T-helper 2 cell (primary cell): ENCODE measurements at places on chromosomes 3 and 15.

DNA sequence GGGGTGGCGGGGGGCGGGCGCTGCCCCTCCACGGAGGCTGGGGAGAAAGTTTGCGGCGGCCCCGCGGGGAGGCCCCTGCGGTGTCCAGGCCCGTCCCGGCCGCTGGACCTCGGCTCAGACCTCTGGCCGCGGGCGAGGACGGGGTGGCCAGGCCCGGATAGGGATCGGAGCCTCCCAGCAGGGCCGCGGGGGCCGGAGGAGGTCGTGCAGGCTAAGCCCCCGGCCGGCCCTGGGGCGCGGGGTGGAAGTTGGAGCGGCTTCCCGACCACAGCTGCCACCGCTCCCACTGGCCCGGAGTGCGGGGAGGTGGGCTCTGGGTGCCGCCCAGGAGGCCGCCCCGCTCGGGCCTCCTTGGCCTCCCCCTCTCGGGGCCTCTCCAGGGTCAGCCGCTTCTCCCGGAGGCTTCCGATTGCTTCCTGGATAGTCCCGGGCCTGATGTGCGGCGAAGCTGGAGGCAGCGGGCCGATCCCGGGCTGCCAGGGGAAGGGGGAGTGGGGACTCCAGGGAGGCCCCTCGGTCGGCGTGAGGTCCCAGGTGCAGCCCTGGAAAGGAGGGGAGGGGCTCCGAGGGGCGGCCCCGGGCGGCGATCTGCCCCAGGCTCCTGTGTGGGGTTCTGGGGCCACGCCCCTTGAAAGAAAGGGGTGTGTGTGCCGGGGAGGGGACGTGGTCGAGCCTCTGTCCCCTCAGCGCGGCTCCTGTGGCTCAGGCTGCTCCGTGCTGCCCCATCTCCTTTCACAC, 907 bp downstream of the PLXNA1 start:
- peak; percentile 10 for DNase-seq

DNA sequence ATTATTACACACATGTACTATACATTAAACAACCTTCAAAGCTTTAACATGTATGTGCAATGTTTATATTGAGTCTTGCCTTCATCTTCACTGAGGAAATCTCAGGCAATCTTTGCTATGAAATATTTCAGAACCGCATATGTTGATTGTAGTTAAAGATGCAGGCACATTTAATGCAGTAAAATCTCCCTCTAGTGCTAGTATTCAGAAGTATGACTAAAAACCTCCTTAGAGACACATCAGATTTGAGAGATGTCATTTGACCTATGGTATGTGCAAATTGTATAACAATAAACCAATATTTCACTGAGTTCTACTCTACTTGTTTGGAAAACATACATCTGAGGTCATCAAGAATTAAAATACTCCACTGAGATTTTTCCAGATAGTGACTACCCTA, 123.8 kb upstream of the C15orf61 start:
- no peak for DNase-seq

DNA sequence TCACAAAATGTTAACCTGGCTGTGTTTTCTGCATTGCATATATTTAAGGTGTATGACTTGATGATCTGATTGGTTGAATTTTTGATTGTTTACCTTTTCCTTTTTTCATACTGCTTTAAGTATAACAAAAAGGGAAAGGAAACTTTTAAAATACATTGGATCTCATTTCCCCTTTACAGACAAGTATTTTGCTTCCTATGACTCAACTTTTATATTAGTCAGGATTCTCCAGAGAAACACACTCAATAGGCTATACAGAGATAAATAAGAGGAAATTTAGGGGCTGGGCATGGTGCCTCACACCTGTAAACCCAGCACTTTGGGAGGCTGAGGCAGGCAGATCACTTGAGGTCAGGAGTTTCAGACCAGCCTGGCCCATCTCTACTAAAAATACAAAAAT, 205.8 kb downstream of the TJP1 start:
- no peak for DNase-seq

DNA sequence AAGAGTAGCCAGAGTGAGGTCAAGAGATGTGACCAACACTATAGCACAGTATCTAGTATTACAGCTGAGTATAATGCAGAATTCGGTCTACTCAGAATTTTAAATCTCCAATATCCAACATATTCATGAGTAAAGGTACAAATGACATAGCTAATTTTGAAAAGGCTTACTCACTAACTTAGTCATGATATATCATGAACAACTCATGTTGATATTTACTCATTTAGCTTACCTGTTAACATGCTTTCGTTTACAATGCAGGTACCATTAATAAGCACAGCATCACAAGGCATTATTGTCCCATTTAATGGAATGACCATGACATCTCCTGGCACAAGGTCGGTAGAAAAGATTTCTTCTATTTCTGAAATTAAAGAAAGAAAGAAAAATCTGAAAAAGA, 36.9 kb downstream of the ATP13A3 start:
- no peak for DNase-seq

DNA sequence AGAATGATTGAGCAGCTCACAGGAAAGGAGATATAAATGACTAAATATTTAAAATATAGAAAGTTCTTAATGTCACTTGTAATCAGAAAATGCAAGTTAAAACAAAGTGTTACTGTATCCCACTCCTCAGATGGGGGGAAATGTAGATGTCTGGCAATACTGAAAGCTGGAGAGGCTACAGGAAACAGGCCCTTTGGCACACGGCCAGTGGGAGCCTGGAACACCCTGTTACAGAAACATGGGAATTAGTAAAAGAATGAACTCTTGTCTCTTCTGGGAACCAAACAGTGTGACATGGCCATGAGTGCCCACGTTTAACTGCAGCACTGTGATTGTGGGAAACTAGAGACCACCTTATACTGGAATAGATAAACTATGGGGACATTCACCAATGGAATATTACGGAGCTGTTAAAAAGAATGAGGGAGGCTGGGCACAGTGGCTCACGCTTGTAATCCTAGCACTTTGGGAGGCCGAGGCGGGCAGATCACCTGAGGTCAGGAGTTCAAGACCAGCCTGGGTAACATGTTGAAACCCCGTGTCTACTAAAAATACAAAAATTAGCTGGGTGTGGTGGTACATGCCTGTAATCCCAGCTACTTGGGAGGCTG, 50.2 kb downstream of the CDCP1 start:
- DNase-seq, result no peak

- no peak for DNase-seq
These were observed 10.5 kb upstream of the ANO10 start for GRCh38 chr3:43632269-43632733.

DNA sequence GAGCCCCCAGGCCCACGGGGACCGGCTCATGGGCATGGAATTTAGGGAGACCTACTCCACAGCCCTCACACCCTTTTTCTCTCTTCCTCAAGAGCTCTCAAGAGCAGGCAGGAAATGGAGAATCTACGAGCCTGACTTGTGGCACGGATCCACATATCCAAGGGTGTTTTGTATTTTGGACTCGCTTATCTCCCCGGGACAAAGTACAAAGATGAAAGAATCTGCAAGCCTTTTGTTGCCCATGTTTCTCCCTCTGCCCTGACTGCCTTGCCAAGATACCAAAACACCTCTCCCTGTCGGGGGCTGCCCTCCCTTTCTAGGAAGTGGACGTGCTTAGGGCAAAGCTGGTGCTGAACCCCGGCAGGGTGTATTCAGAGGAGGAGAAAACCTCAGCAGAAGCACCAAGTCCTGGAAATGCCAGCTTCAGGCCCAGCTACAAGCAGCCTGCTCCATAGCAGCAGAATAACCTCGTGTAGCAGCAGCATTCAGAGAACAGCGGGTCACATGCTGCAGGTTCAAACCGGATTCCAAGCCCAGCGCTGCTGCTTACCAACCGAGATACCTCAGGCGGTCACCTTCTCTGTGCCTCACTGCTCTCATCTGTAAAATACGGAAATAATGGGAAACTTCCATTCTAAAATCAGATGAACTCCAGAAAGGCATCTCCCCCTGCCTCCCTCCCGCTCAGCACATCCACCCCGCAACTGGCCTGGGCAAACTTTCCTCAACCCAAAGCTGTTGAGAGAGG, 35.2 kb downstream of the DNASE1L3 start:
- no peak for DNase-seq

- DNase-seq, result no peak
These were observed 20.0 kb downstream of the BCL6 start for GRCh38 chr3:187725224-187725623.

DNA sequence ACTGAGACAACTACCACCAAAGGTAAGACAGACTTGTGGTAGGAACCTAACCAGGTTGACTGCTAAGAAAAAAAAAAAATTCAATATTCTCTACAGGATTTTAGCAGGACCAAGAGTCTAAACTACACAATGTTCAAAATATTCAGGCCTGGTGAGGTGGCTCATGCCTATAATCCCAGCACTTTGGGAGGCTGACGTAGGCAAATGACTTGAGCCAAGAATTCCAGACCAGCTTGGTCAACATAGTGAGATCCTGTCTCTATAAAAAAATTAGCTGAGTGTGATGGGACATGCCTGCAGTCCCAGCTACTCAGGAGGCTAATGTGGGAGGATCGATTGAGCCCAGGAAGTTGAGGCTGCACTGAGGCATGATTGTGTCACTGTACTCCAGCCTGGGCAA, 341.6 kb upstream of the WNT5A start:
- DNase-seq, result no peak

DNA sequence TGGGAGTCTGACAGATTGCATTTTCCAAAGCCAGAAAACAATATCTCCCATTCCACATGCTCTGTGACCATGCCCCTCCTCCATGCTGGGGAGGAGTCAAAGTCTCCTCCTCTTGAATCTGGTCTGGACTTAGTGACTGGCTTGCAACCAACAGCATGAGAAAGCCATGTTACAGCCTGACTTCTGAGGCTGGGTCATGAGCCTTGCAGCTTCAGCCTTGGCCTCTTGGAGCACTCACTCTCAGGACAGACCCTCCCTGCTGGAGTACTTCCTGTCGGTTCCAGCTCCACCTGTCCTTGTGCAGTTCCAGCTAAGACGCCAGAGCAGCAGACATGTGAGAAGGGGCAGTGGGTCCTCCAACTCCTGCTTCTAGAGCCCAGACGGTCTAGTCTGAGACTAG, 49.7 kb upstream of the RBSN start:
- DNase-seq, result no peak

GRCh38 chr3:129087138-129087702, 26.6 kb downstream of the GP9 start:
- no peak for DNase-seq

DNA sequence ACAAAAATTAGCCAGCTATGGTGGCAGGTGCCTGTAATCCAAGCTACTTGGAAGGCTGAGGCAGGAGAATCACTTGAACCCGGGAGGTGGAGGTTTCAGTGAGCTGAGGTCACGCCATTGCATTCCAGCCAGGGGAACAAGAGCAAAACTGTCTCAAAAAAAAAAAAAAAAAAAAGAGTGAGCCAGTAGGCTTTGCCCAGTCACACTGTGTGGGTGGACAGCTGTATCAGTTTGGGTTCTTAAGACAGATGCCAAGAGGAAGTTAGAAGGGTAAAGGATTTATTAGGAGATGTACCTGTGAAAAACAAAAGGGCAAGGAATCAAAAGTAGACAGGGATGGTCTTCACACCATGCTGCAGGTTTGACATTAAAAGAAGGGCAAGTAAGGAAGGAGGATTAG, 86.1 kb upstream of the CGNL1 start:
- DNase-seq, result no peak

DNA sequence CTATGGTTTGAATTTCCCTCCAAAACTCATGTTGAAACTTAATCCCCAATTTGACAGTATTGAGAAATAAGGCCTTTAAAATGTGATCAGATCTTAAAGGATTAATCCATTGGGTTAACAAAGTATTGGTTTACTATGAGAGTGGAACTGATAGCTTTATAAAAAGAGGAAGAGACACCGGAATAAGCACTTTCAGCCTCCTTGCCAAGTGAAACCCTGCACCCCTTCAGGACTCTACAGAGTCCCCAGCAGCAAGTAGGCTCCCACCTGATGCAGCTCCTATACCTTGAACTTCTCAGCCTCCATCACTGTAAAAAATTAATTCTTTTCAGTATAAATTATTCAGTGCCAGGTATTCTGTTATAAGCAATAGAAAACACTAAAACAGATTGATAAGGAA, 348.3 kb downstream of the CGGBP1 start:
- DNase-seq, result no peak

GRCh38 chr3:132004571-132004970, 30.2 kb downstream of the CPNE4 start:
- no peak for DNase-seq

GRCh38 chr3:94173673-94174434, 111.0 kb downstream of the NSUN3 start:
- no peak for DNase-seq

DNA sequence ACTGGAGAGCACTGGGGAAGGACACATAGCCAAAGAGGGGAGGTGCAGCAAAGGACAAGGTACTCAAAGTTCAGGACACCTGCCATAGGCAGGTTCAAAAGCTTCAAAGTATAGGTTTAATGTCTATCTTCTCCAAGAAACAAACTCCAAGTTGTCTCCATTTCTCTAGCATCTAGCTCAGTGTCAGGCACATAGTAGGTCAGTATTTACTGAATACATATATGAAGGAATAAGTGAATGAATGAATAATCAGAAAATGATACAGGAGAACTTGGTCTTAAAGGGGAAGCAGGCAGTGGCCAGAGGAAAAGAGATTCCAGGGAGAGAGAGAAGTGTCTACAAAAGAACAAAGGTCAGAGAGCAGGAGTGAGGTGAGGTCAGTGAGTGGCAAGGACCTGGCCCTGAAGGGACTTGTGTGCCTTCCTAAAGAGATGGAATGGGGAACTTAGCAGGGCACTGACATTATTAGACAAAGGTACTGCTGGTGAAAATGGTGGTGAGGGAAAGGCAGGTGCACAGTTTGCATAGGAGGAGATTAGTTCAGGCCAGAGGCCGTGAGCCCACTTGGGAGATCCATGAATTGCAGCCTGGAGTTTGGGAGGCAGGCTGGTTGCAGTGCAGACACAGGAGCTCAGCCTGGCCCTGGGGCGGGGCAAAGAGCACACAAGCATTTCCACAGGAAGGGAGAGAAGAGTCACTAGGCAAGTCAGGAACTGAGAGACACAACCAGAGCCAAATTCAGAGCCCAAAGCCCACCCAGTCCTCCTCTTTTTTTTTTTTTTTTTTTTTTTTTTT, 21.4 kb downstream of the TBC1D2B start:
- DNase-seq, result no peak

- no peak for DNase-seq
These were observed 80.8 kb downstream of the FBN1 start for GRCh38 chr15:48564690-48565089.

- DNase-seq, result no peak
These were observed 154.1 kb downstream of the NUP210 start for GRCh38 chr3:13266005-13266404.

DNA sequence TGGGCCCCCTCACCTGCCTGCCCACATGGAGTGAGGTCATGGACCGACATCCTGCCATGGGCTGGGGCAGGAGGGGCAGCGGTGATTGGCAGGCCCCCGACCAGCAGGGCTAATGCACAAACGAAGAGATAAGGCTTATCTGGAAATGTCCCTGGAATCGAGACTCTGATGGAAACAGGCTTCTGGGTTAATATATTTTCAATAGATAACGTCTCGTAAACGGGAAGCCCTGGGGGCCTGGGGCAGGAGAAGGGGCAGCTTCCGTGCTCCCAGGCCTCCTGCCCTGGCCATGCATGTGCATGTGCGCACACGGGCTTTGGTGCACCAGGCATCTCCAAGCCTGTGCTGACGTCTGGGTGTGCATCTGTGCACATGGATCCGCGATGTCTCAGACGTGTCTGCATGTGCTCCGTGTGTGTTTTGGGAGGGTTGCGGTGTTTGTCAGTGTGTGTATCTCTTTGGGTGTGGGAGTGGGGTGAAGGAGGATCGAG, 55.1 kb downstream of the DNAJB8 start:
- no peak for DNase-seq

GRCh38 chr3:107781253-107781652, 258.5 kb downstream of the BBX start:
- no peak for DNase-seq

GRCh38 chr3:123027292-123028232, at the start of gene SEMA5B:
SEMA5B (minus strand) TSS chr3:123027763; CDS start chr3:122961263, 66,500 bp downstream.
- no peak for DNase-seq
